ENCODE measurements at places on chromosomes 2 and 18.

DNA sequence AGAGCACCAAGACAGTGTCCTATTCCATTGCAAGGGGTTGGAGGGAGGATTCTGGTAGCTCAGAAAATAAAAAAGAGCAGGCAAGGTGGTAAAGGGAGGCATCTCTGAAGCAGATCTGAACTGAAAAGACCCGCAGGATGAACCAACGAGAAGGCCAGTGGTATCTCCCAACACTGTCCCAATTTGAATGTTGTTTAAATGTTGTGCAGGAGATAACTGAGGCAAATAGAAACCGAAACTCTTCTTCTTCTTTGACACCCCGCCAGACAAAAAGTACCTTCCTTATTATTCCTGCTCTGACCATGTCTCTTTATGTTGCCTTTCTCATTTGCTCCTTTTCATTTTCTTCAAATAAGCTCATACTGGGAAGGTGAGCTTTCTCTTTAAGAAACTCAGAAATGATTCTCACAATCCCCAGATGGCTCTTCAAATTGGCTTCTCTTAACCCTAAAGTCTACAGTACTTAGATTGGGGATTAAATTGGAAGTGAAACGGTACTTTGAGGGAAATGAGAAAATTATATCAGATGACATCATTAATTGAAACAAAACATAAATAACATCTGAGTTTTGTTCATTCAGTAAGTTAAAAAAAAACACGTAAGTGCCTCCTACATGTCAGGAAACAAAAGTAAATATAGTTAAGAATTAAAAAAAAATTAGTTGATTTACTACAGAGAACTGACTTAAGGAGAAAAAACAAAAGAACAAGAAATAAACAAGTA, 143.6 kb downstream of the WDPCP start:
- DNase-seq: no peak

- no peak for DNase-seq
Measured at GRCh38 chr2:168231609-168232241, 15.7 kb downstream of the STK39 start.

DNA sequence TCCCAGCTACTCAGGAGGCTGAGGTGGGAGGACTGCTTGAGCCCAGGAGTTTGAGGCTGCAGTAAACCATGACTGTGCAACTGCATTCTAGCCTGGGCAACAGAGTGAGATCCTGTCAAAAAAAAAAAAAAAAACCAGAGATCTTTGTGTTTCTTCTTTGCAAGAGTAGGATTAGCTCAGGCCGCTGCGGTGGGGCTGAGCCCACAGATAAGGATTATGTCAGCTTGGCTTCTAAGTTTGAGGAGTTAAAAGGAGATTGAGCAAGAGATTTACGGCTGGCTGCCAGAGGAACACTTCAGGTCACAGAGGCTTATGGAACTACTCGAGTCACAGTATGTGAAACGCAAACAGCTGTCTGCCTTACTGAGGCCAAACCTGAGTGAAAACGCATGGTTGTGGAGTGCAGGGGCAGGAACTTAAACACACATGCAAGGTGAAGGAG, 146.7 kb upstream of the L3MBTL4 start:
- DNase-seq: peak; percentile 41

- DNase-seq: peak; percentile 34
Measured at GRCh38 chr2:216210701-216211540, 101.8 kb downstream of the XRCC5 start.

- DNase-seq: no peak
Measured at GRCh38 chr2:234865040-234865439, 86.8 kb upstream of the SH3BP4 start.

DNA sequence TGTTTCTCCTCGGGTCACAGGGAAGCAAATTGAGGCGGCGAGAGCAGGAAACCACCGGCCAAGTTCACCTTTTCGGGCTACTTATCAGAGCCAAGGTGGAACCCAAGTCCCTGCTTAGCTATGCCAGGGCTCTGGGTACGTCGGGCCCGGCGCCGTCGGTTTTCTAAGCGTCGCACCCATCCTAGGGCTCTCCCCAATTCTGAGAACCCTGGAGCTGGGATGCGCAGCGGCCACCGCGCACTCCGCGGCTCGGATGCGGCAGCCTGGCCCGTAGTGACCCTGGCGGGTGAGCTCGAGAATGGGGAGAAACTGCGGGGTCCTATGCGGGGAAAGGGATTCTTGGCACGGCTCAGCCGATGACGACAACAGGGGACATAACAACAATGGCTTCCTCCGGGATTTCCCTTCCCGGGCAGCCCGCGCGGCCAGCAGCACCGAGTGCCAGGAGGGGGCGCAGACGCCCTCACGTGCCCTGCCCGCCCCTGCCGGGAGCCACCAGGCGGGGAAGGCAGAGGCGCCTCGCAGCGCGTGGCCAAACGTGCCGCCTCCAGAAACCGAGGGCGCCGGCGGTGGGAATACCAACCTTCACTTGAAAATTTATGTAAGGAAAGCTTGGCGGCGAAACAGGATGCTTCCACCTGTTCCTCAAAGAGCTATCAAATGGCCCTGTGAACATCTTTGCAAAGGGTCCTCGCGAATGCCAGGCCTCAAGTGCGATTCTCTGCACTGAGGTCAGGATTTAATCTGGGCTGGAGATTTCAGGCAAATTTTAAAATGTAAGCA, 2.1 kb upstream of the SLC30A3 start:
- DNase-seq: peak; percentile 76

DNA sequence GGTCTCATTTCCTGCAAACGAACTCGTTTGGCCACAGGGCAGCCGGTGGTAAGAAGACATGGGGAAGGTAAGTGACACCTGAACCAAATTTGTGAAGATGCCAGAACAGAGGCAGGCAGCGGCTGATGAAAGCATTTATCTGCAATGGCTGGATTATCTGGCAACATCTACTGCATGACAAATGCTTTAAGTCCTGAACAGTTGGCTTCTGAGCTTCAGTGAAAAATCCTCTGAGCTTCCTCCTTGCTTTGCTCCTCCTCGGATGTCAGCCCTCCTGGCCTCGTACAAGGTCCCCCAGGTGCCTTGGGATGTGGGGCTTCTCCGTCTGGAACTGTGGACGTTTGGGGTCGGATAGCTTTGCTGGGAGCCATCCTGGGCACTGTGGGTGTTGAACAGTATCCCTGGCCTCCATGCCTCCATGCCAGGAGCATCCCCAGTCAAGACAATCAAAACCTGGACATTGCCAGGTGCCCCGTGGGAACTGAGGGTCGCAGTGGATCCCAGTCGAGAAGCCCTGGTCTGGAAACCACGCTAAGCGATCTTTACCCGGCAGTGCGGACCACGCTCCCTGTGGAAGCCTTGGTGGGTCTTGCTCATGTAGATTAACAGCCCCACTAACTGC, 49.3 kb downstream of the KCNG2 start:
- no peak for DNase-seq

- no peak for DNase-seq
Measured at GRCh38 chr18:67846422-67847098, 330.0 kb upstream of the DSEL start.

- DNase-seq: no peak
Measured at GRCh38 chr18:75168619-75169018, 40.3 kb downstream of the PTGR3 start.

GRCh38 chr2:73020657-73021370, 50.7 kb downstream of the SFXN5 start:
- DNase-seq: no peak

DNA sequence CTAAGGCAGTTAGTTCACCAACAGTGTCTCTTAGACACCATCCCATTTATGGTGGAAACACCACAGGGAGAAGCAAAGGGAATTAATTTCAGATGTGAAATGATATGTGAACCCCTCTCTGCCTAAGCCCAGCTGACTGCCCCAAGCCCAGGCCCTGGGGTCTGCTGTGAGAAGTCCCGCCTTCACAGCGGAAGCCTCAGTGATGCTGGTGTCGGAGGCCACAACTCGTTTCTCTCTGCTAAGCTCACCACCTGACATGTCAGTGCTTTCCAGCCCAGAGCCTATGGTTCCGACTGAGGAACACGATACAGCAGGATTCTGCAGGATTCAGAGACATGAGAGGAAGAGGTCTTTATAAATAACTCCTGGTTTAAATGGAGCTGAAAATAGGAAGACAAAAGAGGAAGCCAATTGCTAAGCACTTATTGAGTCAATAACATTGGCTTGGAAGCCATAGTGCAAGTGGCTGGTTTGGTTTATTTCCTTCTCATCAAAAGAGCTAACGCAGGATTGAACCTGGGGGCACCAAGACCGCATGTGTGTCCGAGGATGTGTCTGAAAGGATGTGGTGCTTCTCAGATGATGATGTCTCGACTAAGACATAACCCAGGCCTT, 21.9 kb upstream of the LOXHD1 start:
- no peak for DNase-seq

DNA sequence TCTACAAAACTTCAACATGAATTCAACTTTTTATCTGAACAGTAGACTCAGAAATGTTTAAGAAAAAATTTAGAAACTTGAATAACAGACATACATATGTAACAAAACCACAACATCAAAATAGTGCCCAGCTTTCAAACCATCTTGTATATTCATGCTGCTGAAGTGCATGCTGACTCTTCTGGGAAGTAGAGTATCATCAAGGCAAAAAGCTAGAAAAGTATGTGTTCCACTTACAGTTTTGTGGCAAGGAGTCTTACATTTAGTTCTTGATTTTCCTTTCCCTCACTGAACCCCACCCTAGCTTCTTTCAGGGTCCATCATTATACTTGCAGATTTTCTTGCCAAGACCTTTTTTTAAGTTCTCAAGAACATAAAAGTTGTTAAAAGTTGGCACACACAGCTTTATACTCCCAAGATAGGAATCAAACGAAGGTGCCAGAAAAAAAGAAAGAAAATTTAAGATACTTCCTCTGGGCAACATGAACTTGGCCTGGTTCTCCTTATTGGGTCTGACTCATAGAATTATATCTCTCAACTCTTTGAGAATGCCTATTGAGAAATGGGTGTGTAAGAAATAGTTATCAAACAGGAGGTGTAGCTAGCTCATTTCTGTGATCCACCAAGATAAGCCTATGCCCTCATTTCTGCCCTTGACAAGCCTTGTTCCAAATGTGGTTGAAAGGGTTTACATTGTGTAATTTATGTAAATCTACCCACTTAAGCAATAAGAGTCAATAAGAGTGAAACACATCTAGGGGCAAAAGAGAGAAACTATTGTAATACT, 667.6 kb upstream of the ACVR2A start:
- peak; percentile 6 for DNase-seq

DNA sequence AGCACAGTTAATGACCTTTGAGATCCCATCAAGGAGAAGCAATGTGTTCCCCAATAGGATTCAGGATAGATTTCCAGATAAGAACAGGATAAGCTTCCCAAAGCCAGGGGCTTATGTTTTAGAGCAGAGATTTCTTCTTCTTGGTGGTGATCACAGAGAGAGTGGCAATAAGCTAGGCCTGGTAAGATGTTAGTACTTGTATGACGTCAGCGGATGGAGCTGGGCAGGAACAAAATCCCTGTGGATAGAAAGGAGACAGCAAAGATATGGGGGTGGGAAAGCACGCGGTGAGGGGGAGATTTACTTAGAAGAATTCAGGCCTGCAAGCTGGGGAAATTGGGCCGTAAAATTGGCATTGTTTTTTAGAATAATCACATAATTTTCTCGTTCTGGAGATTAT, 323.0 kb downstream of the MTX2 start:
- DNase-seq: no peak

- no peak for DNase-seq
Measured at GRCh38 chr2:226011716-226012450, 612.4 kb downstream of the NYAP2 start.

GRCh38 chr2:20682167-20682920, 15.4 kb downstream of the GDF7 start:
- no peak for DNase-seq

GRCh38 chr18:37578886-37579513, 13.4 kb upstream of the CELF4 start:
- DNase-seq: peak; percentile 50

DNA sequence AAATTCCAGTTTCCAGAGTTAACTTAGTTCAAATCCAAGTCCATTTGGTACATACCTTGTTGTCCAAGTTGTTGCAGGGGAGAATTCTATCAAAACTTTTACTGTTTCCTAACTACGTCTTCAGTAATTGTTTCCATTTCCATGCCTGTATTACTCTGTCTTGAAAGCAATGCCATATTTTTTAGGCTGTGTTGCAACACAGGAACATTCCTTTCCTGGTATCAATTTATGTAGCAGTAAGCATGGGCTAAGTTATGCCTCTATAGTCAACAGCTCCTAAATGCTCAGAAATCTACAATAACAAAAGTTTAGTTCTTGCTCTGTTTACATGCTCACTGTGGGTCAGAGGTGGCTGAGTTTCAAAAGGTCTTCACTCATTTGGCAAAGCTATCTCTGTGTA, 1943.8 kb upstream of the PIK3C3 start:
- DNase-seq: no peak

DNA sequence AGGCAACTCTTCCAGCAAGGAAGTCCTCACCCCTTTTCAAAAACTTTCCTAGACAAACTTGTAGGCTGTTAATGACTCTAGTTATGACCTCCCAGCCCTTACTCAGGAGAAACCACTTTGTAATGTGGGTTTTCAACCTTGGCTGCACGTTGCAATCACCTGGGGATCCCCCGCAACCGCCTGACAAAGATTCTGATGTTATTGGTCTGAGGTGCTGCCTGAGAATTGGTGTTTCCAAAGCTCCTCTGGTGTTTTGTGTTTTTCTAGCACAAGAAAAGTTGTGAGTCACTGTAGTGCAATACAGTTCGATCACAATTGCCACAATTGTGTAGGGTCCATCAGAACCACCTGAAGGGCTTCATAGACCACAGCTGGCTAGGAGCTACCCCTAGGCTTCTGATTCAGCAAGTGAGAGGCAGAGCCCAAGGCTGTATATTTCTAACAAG, 121.6 kb downstream of the SP100 start:
- no peak for DNase-seq

DNA sequence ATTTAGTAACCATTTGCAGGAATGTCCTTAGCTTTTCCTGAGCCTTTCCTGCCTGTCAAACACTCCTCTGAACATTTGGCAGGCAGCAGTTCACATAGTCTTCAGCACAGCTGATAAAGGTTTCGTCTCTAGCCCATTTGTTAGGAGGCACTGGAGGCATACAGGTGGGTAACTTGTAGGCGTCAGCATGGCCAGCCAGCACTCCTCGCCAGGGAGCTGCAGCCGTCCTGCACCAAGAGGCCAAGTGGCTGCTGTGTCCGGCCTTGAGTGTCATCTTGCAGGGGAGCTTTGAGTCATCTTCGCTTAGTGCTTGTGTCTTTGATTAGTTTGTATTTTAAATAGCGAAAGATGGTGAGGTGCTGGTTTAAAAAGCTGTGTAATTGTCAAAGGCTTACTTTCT, 120.3 kb upstream of the NFATC1 start:
- DNase-seq: no peak

DNA sequence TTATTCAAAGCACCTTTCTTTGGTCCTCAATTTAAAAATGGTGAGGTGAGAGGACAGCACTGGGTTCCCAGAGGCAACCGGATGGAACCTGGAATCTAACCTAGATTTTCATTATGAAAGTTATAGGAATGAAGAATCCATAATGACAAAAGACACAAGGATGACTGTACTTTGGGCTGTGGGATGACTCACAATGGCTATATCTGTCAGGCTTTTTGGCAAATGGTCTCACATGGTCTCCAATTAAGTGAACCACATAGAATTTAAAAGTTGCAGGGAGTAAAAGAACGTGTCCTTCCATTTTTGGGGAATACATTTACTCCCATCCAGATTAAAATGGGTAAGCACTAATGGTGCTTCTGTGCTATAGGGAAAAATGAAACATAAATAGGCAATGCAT, 31.8 kb upstream of the LYPD1 start:
- DNase-seq: no peak
